Inflammatory macrophage (primary cell): ENCODE measurements at places on chromosomes 4 and X.

GRCh38 chrX:13103188-13103913, 58.9 kb upstream of the FAM9C start:
- DNase-seq, result peak; percentile 30

GRCh38 chr4:10033191-10033881, 12.0 kb upstream of the SLC2A9 start:
- DNase-seq, result peak; percentile 43

DNA sequence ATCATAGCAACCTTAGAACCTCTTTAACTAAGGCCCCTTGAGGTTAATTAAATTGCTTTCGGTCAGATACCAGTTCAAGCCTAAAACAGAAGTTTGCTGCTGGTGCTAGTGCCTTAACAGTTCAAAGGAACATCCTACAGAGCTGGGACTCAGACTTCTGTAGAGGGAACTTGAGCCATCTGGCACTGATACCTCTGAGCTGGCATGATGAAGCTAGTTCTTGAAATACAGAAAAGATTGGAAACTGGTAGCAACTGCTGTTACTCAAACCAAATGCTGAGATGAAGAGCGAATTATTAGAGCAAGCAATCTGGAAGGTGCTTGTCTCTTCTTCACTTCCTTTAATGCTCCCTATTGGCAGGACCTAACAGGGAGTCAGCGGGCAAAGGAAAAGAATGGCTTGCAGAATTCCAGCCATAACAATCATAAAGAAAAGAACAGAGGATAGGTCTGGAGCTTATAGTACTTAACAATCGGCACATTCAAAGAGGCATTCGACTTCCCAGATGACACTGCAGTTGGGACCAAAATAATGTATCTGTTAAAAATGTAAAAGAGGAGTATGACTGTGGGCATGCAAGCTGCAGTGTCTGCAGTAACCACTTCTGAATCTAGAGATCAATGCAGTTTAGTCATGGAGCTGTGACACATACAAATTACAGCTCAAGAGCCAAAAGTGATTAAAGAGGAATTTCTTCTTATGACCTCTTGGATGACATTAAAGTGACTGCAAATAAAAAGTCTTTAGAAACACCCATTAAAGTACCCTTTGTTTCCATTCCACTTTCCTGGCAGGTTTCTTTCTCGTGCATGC, 298.9 kb downstream of the PDGFC start:
- DNase-seq, result no peak

- DNase-seq, result peak; percentile 2
Observed at GRCh38 chrX:63350465-63350877, 661 bp downstream of the SPIN4 start.

- no peak for DNase-seq
Observed at GRCh38 chr4:161704040-161704439, 459.8 kb downstream of the FSTL5 start.
